ENCODE measurements at places on chromosomes 5 and 9.

- DNase-seq = no peak
These were observed 115.0 kb upstream of the CACNA1B start for GRCh38 chr9:137762414-137763061.

GRCh38 chr5:54357408-54358058 is 47.2 kb upstream of the ARL15 start:
- no peak for DNase-seq

- no peak for DNase-seq
These were observed 69.5 kb downstream of the ACTBL2 start for GRCh38 chr5:57413145-57413544.

GRCh38 chr5:118696076-118696475 is 292.3 kb downstream of the DTWD2 start:
- DNase-seq = no peak

DNA sequence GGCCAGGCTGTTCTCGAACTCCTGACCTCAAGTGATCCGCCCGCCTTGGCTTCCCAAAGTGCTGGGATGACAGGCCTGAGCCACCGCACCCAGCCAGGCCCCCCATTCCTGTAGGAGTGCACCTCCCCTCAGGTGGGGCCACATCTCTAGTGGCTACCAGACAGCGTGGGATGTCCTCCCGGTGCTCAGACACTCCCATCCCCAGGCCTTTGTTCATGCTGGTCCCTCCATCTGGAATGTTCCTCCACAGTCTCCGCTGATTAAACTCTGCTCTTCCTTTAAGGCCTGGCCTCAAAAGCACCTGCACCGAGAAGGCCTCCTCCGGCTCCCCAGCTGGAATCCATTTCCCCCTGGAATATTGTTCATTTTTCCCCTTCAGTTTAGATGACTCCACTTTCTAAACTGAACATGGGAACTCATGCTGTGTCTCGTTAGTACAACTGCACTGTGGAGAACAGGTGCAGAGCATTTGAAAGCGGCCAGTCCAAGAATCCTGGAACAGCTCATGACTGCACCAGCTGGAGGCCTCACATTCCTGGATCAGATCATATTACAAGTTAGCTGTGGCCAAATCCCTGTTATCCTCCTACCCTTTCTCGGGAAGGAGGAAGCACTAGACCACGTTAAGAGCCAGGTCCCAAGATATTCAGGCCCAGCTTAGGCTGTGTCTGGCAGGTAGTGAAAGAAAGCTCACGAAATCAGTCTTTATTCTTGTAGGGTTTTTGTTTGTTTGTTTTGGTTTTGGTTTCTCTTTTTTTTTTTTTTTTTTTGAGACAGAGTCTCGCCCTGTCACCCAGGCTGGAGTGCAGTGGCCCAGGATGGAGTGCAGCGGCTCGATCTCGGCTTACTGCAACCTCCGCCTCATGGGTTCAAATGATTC is 10.8 kb upstream of the PRRC2B start:
- DNase-seq = no peak

GRCh38 chr5:174951151-174951780 is 226.9 kb downstream of the MSX2 start:
- DNase-seq = peak; percentile 46

DNA sequence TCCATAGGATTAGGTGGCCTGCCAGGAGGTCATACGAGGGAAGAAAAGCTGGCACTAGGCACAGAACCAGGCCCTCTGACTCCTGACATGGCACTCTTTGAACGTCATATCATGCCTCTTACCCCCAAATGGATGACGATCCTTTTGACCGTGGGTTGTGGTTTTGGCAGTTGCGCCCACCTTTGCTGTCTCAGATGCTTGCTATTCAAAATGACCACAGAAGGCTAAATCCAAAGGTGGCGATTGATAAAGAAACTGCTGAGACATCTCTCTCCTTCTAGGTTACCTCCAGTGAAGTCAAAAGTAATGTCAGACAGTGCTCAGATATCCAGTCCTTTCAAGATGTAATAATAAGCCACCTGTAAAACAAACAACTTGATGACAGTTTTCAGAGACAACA is 385.0 kb downstream of the EFNA5 start:
- no peak for DNase-seq

DNA sequence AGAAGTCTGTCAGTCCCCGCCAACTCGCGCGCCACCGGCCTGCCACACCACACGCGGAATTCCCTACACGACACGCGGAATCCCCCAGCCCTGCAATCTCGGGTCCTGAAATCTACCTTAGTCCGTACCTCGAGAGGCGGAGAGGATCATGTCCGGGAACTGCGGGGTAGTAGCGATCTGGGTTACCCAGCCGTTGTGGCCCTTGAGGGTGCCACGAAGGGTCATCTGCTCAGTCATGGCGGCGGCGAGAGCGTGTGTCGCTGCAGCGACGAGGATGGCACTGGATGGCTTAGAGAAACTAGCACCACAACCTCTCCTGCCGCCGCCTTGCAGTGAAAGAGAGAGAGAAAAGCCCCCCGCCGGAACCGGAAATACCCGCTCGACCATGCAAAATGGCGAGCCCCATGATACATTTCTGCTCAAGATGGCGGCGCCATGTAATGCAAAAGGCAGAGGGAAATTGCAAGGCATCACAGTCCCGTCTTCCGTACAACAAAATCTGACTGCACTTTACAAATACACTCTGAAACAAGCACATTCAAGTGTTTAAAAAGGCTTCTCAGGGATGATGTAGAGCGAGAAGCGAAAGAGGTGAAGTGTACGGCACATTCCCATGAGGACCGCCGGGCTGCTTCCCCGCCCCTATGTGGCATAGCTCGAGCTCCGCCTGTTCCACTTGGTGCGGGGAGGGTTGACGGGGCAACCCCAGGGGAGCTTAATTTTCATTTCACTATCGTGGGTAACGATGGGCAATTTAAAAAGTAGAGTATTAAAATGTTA is at the start of gene RACK1:
Gene RACK1 (minus strand): TSS at position 343 of the 780 bp plus-strand sequence. CDS start 106 bp downstream, at position 237.
- peak; percentile 94 for DNase-seq

GRCh38 chr5:37722236-37723161 is 117.3 kb downstream of the GDNF start:
- peak; percentile 93 for DNase-seq

- no peak for DNase-seq
These were observed 1054.9 kb downstream of the PTPRD start for GRCh38 chr9:9557804-9558334.

GRCh38 chr5:34582371-34582770 is 73.8 kb upstream of the RAI14 start:
- DNase-seq = no peak

- DNase-seq = peak; percentile 14
These were observed 118.6 kb downstream of the ZSWIM6 start for GRCh38 chr5:61450493-61451279.

GRCh38 chr9:114370968-114371320 is 16.8 kb downstream of the AKNA start:
- no peak for DNase-seq

DNA sequence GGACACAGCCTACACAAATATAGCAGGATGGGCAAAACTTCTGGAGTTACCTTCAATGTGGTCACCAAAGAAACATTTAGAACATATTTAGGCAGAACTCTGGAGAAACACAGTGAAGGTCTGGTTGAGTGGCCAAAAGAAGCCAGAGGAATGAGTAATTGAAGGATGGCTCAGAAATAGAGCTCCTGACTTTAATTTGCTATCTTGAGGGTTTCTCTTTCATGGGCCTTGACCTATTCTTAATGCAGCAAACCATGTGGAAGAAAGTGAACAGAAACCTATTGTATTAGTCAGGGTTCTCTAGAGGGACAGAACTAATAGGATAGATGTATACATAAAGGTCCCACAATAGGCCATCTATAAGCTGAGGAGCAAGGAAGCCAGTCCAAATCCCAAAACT is 650.5 kb downstream of the ACTL7B start:
- DNase-seq = peak; percentile 70

DNA sequence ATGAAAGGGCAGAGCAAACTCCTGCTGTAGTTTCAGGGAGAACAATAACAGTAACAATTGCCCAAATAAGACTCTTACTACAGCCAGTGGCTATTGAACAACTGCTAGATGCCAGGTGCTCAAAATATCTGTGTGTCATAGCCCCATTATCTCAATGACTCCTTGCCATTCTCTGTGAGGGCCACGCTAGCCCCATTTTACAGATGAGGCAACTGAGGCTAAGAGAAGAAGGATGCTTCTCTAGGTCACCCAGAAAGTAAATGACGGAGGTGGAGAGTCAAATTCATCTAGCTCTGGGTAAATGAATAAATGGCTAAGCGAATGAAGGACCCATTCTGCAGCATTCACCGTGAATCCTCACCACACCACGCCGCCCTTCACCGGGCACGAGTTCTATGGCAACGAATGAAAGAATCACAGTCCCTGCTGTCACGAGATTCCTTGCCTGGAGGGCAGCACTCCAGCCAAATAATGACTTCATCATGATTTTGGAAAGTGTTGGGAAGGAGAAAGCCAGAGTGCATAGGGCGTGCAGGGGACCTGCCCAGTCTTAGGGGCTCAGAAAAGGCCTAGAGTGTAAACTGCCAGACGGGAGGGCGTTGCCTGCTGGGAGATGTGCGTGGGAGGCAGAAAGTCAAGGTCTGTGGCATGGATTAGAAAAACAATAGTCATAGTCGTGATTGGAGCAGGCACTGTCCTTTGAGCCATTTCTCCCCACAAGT is 147.2 kb downstream of the C9orf50 start:
- DNase-seq = peak; percentile 77

DNA sequence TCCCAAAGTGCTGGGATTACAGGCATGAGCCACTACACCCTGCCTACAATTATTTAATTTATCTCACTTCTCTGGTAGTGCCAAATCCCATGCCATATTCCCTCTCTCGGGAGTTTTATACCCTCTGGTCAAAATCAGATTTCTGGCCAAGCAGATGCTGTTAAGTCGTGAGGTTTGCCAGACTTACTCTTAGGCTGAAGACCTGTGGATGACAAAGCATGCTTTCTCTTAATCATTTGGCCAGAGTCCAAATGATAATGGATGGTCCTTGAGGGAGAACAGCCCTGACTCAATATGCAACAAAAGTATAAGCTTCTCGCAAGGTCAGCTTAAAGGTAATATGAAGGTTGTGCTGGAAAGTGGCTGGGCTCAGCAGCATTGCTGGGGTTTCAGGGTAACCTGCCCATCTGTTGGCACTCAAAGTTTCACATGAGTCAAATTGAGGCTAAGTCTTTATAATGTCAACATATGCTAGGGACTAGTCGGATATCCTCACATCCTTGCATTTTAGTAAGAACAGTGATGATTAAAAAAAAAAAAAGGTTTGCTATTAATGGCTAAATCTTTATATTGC is 280.1 kb downstream of the KIF4B start:
- DNase-seq = no peak

GRCh38 chr9:37575511-37575914 is 667 bp downstream of the FBXO10 start:
- no peak for DNase-seq

DNA sequence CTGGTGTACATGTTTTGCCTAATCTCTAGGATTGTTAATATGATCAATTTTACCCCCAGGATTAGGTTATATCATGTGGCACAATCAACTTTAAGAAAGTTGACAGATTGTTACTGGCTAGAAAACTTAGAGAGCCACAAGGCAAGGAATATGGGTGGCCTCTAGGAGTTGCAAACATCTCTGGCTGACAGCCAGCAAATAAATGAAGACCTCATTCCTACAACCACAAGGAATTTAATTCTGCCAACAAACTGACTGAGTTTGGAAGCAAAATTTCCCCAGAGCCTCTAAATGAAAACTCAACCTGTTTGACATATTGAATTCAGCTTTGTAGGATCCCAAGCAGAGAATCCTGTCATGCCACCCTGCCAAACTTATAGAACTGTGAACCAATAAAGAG is 196.4 kb upstream of the PTGER4 start:
- no peak for DNase-seq

GRCh38 chr5:122788996-122789395 is 14.1 kb downstream of the SNX2 start:
- no peak for DNase-seq

DNA sequence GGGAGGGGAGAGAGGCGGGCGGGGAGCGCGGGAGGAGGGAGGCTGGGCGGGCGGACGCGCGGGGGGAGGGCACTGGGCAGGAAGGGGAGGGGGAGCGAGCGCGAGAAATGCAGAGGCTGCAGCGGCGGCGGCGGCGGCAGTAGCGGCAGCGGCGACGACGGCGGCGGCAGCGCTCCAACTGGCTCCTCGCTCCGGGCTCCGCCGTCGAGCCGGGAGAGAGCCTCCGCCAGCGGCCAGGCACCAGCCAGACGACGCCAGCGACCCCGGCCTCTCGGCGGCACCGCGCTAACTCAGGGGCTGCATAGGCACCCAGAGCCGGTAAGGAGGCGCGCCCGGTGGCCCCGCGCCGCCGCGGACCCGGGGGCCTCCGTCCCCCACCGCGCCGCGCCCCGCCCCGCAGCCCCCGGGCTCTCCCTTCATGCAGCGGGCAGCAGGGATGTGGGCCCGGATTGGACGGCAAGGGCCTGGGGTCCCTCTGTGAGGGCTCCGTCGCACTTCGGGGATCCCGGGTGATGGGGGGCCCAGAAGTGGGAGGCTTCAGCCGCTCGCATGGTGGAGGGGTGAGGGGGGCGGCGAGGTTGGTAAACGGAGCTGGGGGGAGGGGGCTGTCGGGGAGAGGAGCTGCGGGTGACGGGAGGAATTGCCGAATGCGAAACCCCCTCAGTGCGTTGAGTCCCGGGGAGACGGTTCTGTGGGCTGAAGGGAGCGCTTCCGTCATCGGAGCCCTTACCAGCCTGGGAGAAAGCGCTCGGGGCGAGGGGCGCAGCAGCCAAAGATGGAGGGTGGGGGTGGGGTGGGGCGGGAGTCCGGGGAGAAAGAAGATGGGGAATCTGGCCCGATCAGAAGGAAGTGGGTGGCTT is at the start of gene BASP1:
Gene BASP1 (plus strand): TSS at position 139 of the 860 bp plus-strand sequence. CDS start 57,586 bp downstream, outside the sequence.
- DNase-seq = no peak

- DNase-seq = no peak
These were observed 355.9 kb downstream of the RAB3C start for GRCh38 chr5:58938563-58939424.

DNA sequence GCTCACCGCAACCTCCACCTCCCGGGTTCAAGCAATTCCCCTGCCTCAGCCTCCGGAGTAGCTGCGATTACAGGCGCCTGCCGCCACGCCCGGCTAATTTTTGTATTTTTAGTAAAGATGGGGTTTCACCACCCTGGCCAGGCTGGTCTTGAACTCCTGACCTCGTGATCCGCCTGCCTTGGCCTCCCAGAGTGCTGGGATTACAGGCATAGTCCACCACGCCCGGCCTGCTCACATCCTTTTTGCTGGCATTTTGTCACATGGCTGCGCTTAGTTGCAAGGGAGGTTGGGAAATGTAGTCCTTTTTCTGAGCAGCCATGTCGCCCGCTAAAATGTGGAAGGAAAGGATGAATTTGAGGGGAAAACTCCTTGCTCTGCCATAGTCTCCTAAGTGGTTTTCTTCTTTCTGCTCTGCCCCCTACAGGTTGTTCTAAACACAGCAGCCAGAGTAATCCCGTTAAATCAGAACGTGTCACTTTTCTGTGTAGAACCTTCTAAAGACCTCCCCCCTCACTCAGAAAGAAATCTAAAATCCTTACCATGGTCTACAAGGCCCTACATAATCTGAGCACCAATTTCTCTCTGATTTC is 57.8 kb upstream of the HSPA9 start:
- peak; percentile 78 for DNase-seq

DNA sequence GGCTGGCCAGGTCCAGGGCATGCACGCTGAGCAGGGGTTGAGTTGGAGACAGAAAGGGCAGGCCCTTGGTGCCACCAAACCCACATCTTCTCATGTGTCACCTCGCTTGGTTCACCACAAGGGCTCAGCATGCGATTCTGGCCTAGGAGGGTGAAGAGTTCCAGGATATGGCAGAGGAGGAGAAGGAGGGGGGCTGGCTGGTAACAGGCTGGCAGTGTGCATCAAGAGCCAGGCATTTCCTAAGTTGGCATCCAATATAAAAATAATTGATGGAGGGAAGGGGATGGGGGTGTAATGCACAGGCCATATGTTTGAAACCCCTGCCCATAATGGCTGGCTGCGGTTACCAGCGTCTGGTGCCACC is 255.6 kb downstream of the NFIB start:
- DNase-seq = no peak

GRCh38 chr5:16095612-16096011 is 84.0 kb downstream of the MARCHF11 start:
- DNase-seq = no peak
